ENCODE measurements at places on chromosomes 3 and 15.

DNA sequence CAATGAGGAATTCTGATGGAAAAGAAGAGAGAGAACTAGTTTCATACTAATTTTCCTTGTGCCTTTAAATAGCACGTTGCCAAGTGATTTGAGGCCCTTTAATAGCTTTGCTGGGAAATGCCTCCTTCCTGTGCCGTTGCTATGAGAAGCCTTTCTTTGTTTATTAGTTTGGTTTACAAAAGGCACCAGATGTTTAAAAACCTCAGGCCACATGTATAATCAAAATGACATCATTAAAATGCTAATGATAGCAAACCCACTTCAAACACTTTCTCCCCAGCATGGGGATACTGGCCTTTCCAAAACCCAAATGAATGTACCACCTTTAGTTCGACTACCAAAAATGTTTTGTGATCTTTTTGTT lies 50.0 kb upstream of the TBC1D23 start:
- no peak for DNase-seq

DNA sequence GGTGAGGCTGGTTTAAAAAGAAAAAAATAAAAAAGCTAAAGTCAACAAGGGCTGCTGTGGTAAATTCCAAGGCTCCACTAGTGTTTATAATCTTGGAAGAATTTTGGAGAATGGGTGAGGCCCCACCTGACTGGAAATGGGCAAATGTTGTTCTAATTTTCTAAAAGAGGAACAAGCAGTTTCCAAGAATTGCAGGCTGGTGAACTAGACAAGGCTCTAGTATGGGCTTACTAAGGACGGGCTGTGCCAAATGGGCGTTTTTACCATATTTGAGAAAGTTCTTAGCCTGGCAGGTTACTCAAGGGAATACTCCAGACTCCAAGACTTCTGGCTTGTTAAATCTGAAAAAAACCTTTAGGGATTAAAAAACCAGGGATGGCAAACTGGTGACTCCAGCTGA lies 67.0 kb upstream of the ABHD2 start:
- DNase-seq, result peak; percentile 51

GRCh38 chr15:25178835-25179672 lies 224.3 kb downstream of the SNRPN start:
- no peak for DNase-seq

- no peak for DNase-seq
Observed at GRCh38 chr15:25478313-25478712, 39.5 kb upstream of the UBE3A start.

- no peak for DNase-seq
Observed at GRCh38 chr15:47136236-47136635, 581.1 kb upstream of the SEMA6D start.

GRCh38 chr3:173897631-173898030 lies 500.1 kb downstream of the NLGN1 start:
- DNase-seq, result no peak

GRCh38 chr3:14871456-14872200 lies 52.9 kb downstream of the FGD5 start:
- no peak for DNase-seq

- DNase-seq, result no peak
Observed at GRCh38 chr3:134279466-134279865, 28.8 kb upstream of the RYK start.

DNA sequence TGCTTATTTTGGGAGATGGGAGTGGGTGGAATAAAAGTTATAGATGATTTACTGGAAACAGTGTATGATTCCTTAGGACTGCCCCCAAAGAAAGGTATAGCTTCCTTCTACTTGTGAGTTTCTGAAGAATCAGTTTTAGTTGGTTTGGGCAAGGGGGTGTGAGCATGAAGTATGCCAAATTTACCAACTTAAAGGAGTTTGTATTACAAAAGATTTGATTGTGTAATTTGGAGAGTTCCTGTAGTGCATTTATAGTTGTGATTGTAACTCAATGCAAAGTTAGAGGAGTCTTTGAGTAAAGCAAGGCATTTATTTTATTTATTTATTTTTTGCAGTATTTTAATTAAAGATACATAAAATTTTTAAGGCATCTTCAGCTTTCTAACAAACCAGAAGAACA lies 42.8 kb downstream of the TSC22D2 start:
- peak; percentile 56 for DNase-seq

DNA sequence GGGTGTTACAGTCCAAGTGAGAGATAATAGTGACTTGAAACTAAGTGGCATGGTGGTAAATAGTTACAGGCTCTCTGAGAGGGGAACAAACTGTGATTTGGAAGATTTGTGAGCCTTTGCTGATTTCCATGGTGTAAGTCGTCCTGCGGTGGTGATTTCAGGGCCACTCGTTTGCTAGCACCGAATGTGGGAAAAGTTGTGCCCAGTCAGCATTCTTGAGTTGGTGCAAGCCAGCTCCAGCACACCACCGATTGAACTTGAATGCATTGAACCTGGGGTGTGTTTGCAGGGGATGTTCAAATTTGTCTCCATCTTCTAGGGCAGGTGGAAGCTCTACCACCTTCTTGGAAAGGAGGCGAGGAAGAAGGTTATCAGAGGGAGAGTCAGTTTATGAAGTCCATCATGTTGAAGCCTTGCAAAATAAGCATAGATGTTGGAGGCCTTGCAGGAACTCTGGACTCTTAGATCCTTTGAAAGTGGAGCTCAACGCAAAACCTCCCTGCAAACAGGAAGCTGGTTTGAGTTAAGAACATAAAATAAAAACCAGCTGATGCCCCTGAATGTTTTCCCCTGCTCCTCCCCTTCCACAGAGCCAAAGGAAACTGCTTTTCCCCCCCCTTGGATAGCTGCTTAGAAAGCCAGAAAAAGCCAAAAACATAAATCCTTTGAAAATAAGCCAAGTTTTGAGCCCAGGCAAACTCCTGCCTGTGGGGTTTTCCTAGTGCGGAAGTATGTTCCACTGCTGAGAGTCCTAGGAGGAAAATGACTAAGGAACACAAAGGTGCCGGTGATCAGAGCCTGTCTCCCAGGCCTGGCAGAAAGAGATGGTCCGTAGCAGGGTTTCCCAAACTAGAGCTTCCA lies 21.9 kb downstream of the MAPKBP1 start:
- no peak for DNase-seq

DNA sequence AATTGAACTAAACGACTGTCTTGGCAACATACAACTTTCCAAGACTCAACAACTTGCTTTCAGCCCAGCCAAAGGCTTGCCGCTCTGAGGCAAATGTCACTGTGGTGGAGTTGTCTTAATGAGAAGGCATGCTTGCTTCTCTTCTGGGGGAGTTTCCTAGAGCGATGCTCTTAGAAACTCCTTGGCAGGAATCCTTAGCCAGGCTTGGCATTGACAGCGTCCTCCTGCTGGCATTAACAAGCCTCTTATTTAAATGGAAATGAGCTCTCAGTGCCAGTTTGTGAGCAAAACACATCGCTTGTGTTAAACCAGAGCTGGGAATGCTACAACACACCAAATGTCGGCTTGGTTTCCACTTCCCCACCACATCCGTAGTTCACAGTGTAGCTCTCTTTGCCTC lies 265.5 kb upstream of the TPRG1 start:
- DNase-seq, result no peak

DNA sequence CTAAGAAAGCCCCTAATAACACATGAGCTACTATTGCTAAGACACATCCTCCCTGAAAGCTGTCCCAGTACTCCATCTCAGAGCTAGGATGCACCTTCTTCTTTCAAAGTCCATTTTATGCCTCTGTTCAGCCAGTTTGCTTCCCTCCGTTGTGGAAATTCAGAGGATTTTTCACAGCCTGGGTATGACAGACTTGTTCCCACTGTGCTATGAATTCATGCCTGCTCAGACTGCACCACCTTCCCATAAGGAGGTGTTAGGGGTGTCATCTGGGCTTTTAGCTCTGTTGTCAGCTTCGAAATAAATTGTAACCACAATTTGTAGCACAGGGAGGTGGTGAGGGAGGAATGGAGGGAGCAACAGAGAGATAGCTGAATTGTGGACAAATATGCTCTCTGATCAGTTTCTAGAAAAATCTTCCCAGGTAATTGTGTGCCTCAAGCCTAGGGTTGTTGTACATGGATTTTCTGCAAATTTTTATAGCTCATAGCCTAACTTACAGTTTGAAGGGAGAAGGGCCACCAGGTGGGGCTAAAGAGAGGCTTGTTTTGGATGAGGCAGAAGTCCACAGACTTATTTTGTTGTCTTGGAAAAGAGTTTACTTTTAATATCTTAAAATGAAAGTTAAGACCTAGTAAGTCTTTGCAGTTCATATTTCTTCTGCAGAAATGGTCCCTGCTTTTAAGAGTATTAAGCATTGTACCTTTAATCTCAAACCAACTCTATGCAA lies 462.0 kb downstream of the PDCD6IP start:
- peak; percentile 31 for DNase-seq

- no peak for DNase-seq
Observed at GRCh38 chr3:115388166-115388565, 235.1 kb upstream of the GAP43 start.

DNA sequence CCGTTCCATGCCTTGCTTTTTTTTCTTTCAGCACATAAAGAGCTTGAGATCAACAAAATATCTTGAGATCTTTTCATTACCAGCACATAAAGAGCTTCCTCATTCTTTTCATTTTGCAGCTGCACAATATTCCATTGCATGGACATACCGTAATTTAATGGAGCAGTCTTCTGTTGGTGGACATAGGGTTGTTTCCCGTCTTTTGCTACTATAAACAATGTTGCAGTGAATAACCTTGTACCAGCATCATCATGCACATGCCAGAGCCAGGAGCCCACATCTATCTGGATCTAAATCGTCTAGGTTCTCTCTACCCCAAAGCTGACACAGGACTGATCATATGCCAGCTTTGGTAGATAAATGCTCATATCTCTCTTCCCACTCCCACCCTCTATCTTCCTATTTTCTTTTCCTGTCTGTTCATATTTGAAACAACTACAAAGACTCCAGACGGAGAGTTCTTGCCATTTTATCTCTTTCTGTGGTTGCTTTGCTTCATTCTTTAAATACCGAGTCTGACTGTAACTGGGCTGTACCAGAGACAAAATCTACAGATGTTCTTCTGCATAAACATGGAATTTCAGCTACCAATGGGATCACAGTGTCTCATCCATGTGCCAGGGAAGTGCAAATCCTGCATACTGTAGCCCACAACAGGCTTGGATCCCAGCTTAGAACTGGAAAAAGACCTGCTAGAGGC lies 47.1 kb upstream of the AKAP13 start:
- no peak for DNase-seq

DNA sequence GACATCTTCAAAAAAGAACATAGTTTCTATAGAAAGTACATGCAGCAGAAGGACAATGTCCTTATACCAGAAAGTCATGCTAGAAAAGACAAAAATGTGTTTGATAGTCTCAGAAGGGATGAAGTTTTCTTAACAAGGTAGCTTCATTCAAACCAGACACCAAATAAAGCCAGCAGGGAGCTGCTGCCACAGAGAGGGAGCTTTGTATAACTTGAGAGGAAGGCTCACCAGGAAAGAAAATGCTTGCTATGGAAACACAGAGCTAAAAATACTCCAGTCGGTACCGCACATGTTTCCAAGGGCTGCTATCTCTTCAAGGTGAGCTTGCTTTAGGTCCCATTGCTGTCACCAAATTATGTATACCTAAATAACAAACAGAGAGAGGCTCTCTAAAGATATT lies 1074.8 kb upstream of the ALCAM start:
- no peak for DNase-seq

- DNase-seq, result no peak
Observed at GRCh38 chr3:145384307-145384706, 776.7 kb downstream of the PLOD2 start.

- DNase-seq, result no peak
Observed at GRCh38 chr3:139695007-139695406, 17.2 kb upstream of the NMNAT3 start.

- no peak for DNase-seq
Observed at GRCh38 chr3:165713479-165713878, 123.7 kb downstream of the BCHE start.

DNA sequence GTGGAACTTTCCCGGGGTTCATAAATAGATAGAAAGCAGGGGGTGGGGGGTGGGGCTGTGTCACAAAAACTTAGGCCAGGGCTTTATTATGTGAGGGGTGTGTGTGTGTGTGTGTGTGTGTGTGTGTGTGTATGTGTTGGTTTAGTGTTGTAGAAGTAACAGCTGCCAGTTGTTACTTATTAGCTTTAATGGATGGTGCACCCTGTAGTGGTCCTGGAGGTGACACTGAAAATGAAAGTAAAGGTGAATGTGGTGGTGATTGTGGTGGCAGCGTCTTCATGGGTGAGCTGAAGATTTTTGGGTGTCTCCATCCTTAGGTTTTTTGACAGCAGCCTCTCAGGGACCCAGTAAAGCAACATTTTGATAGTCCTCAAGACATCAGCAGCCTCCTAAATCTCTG lies 449.9 kb downstream of the PDCD6IP start:
- DNase-seq, result no peak

GRCh38 chr15:80494351-80494751 lies 90.2 kb downstream of the ARNT2 start:
- no peak for DNase-seq

GRCh38 chr3:194379651-194380050 lies 10.1 kb upstream of the LRRC15 start:
- no peak for DNase-seq

DNA sequence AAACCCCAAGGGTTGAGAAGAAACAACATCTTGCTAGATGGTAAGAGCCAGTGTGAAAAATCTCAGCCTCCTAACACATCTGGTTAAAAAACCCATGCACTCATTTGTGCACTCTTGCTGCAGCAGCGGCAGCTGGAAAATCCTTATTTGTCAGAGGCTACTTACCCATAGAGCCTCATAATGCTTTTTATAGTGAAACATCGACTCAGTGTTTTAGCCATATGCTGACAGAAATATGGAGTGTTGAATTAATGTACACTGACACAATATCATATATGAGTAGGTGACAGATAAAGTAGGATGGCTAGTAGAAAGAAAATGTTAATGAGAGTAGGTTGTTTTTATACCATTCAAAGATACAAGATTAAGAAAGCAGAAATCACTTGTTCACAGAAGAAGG lies 13.0 kb downstream of the SLC9A9 start:
- no peak for DNase-seq

GRCh38 chr3:88744896-88745295 lies 362.5 kb upstream of the EPHA3 start:
- no peak for DNase-seq

- DNase-seq, result peak; percentile 63
Observed at GRCh38 chr3:28940530-28940929, 340.3 kb upstream of the RBMS3 start.

- peak; percentile 87 for DNase-seq
Observed at GRCh38 chr3:101784855-101785613, 6.0 kb downstream of the NXPE3 start.

- no peak for DNase-seq
Observed at GRCh38 chr3:66475386-66476020, 25.3 kb downstream of the LRIG1 start.

GRCh38 chr15:85031086-85031943 lies 49.7 kb downstream of the PDE8A start:
- no peak for DNase-seq

DNA sequence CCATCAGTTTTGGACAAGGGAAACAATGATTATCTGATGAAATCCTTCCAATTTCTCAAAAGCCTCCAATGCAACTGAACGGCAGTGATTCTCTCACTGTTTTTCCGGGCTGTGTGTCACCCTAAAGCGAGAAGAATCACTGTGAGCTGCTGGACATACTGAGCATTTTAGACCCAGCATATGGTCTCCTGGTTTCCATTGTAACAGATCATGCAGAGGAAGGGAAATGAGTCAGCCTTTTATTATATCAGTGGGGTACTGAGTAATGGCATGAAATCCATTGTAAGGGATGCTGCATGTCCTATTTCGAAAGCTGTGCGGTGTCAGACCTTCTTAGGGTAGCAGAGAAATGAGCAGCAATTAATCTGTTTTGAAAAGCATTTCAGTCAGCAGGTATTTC lies 287.1 kb downstream of the IL5RA start:
- DNase-seq, result peak; percentile 17

All from MV-4-11 (cell line).